Tibial nerve (tissue), 4 donors: ENCODE measurements at places on chromosomes 4 and X. TPM values are rescaled to one million over a fixed set of nuclear protein-coding genes. Genes with fewer than 3 reads are reported as not detected.

XK gene
- total RNA-seq, result 0.21 TPM

XKRX gene
- total RNA-seq, result not detected

- no peaks in the 10 kb centered on the region for H3K36me3 ChIP-seq
- no peak overlapping the region for H3K4me3 ChIP-seq
- no peak for DNase-seq
- H3K4me1 ChIP-seq, result no peaks in the 10 kb centered on the region
- H3K27ac ChIP-seq, result peak overlapping the region; percentile 73
- H3K27me3 ChIP-seq, result no peaks in the 10 kb centered on the region
These were observed 77.0 kb upstream of the STOX2 start for GRCh38 chr4:183828125-183828524.

DNA sequence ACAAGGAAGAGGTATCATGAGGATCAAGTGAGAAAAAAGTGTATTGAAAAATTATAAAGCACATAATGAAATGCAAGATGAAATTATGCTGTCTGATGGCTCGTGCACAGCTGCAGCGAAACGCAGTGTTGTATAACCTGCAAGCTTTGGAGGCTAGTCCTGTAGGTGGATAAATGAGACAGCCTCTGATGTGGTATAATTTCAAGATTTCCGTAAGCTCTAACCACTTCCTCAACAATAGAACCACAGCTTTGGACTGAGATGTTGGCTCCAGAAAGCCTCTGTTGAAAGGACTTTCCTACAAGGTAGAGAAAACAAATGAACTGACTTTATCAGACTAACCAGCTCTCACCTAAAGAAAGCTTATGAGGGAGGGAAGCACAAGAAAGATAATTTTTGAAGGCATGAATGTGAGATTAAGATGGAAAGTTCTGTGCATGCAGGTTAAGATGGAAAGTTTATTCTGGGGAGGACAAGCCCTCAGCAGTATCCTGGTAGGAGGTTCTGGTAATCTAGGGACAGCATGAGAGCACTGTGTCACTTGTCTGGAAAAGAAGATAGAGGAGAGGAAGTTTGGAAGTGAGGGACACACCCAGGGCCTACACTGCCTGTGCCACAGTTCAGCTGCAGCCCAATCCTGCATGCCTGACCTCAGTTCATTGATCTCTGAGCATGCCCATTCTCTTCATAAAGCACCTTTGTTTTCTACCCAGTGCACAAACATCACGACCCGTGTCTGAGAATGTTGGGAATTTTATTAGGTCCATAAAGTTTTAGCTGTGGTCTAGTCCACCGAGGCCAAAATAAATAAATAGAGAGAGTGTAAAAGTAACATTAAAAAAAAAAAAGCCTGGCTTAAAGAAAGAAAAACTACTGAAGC is 161.5 kb upstream of the SFRP2 start:
- H3K4me3 ChIP-seq, result no peak overlapping the region
- no peaks in the 10 kb centered on the region for H3K36me3 ChIP-seq
- no peaks in the 10 kb centered on the region for H3K4me1 ChIP-seq
- H3K27ac ChIP-seq, result no peak overlapping the region
- no peaks in the 10 kb centered on the region for H3K27me3 ChIP-seq

DNA sequence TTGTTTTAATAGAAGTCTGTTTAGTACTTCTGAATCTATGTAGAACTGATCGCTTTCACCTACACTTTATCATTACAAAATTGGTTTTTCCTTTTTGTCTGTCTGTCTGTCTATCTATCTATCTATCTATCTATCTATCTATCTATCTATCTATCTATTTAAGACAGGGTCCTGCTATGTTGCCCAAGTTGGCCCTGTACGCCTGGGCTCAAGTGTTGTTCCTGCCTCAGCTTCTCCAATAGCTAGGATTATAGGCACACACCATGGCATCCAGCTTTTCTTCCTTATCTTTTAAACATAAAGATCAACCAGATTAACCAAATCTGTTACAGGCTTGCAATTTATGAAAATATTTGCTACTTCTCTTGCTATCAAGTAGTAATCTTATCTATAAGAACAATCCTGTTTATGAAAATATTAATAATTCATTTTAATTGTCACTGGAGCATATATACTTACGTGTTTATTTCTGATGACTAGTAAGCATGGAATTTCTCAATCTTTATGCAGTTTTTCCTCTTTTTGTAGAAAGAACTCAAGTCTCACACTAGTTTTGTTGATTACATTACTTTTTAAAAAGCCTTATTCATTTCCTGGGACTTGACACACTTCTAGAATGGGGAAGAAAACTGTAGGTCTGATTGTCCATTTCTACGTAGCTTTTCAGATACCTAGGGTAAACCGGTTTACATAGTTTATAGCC is 24.5 kb downstream of the KIAA0232 start:
- H3K4me1 ChIP-seq, result peaks cover 6% of the 10 kb centered on the region
- DNase-seq, result no peak
- no peaks in the 10 kb centered on the region for H3K36me3 ChIP-seq
- no peak overlapping the region for H3K4me3 ChIP-seq
- H3K27me3 ChIP-seq, result no peaks in the 10 kb centered on the region

DNA sequence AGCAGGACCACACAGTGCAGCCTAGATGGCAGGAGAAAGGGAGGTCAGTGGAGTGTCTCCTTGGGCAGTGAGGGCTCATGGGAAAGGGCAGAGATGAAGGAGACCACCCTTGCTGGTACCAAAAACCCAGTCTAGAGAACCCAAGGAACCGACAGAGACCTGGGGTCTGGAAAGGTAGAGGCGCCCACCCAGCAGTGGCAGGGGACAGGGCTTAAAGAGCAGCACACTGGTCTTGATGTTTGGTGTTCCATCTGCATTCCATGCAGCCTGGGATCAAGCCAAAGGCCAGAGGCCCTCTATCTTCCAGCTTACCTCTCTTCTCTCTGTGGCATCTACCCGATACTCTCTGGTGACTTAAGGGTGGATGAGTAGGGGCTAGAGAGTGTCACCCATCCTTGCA is 127.5 kb downstream of the PJA1 start:
- H3K36me3 ChIP-seq, result no peaks in the 10 kb centered on the region
- H3K4me1 ChIP-seq, result no peaks in the 10 kb centered on the region
- H3K27ac ChIP-seq, result no peak overlapping the region
- no peak for DNase-seq

GRCh38 chr4:44674471-44674870 is 3.7 kb upstream of the GUF1 start:
- peaks cover 4% of the 10 kb centered on the region for H3K4me1 ChIP-seq
- no peaks in the 10 kb centered on the region for H3K27me3 ChIP-seq
- H3K36me3 ChIP-seq, result no peaks in the 10 kb centered on the region
- no peak for DNase-seq
- no peak overlapping the region for H3K4me3 ChIP-seq

MUC7 gene
- total RNA-seq, result not detected

DNA sequence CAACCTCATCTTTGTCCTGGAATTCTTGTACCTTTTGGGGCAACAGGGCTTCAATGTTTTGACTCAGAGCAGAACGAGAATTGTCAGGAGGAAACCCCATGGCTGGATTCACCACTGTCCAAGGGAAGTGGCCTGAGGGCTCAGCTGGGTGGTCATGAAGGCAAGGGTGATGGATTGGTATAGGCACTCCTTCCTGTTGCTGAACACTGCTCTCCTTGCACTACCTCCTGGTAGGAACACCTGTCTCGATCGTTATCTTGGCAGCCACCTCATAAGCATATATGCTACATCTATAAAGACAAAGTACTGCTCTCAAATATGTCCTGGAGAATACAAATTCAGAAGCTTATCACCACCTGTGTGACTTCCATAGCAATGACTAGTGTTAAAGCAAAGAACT is 79.8 kb downstream of the CCNG2 start:
- H3K27ac ChIP-seq, result no peak overlapping the region
- DNase-seq, result no peak
- peaks cover 6% of the 10 kb centered on the region for H3K27me3 ChIP-seq
- H3K36me3 ChIP-seq, result no peaks in the 10 kb centered on the region

PPID gene
- total RNA-seq, result 12.0 TPM

STX18 gene
- 16.5 TPM for total RNA-seq

DNA sequence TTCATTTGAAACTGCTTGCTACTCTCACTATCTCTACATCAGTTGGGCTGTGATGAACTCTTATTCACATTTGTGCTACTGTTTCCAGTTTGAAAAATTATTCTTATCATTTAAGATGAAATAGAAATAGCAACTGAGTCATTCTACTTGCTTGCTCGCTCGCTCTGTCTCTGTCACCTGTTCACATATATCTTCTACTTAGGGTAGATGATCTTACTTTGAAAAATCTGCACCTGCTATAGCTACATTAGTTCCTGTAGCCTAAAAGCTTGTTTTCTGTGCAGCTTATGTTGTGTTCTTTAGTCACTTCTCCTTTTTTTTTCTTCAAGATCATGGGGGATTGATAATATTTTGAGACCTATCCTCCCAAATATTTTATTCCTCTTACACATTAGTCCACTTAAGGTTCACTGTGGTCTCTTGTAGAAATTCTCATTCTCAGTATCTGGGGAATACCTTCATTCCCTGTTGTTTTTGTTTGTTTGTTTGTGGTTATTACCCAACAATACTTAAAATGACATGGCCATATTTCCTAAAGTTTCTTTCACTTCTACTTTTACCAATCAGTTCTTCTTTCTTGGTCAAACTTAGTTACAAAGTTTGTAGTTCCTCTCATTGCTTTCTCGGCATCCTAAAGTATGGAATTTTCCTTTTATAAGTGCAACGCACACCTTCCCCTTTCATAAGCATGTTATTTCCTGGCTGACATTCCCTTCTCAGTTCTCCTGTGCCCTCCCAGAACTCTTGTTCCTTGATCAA is 36.5 kb downstream of the CLCN5 start:
- no peaks in the 10 kb centered on the region for H3K4me1 ChIP-seq
- H3K4me3 ChIP-seq, result no peak overlapping the region
- no peak overlapping the region for H3K27ac ChIP-seq
- DNase-seq, result no peak
- H3K27me3 ChIP-seq, result no peaks in the 10 kb centered on the region

TMEM144 gene
- 9.9 TPM for total RNA-seq

DNA sequence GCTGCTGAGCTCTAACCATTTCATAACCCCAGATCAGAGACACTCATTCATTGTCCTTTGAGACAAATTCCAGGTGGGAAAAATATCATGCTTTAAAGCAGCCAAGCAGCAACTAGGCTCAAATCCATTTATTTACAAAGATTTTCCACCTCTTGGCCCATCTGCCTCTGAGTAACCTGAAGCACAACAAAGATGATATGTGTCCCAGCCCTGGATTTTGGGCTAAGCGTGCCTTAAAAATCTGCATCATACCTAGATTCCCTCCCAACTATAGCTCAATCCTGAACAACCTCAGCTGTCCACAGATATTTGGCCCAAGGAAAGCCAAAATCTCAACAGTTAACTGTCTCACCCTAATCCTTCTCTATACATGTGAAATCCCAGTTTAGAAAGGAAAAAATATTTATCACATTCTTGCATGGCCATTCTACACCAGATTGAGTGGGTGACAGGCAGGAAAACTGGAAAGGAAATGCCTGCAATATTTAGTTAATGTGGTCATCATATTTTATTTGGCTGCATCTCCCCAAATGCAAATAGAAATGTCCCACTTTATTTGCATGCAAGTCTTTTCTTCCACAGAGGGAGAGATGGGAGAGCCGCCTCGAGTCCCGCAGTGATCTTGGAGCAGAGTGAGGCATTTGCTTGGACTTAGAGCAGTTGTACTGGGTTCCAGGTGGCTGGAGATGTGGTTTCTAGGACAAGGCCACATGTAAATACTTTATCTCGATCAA is 146.4 kb upstream of the EOLA2 start:
- H3K4me3 ChIP-seq, result no peak overlapping the region
- H3K27me3 ChIP-seq, result no peaks in the 10 kb centered on the region
- H3K36me3 ChIP-seq, result no peaks in the 10 kb centered on the region
- H3K27ac ChIP-seq, result no peak overlapping the region
- peaks cover 15% of the 10 kb centered on the region for H3K4me1 ChIP-seq

DNA sequence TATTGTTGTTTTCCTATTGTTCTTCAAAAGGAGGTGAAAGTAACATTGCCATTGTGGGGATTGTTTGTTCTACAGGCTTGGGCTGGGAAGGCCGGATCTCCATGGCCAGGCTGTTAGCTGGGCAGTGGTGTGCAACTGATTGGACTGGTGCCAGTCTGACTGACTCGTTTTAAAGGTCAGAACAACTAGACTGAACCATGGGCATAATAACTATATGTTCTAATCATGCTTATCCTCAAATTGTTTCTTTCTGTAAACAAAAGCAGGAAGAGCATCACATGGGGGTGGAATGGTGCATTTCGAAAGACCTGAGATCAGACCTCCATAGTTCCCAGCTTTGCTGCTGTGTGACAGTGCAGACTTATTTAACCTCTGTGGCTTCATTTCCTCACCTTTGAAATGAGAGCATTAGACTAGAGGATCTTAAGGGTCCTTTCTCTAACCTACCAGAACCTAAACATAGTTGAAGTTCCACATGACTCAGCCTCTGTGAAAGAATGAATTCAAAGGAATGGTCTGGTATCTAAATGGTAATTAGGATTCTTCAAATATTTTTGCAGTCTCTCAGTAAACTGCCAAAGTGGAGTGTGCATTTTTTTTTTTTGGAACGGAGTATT is 66.7 kb upstream of the PGRMC2 start:
- DNase-seq, result peak; percentile 18
- no peak overlapping the region for H3K4me3 ChIP-seq
- H3K36me3 ChIP-seq, result no peaks in the 10 kb centered on the region
- no peaks in the 10 kb centered on the region for H3K4me1 ChIP-seq
- no peaks in the 10 kb centered on the region for H3K27me3 ChIP-seq

IL1RAPL1 gene
- total RNA-seq, result 9.3 TPM

DNA sequence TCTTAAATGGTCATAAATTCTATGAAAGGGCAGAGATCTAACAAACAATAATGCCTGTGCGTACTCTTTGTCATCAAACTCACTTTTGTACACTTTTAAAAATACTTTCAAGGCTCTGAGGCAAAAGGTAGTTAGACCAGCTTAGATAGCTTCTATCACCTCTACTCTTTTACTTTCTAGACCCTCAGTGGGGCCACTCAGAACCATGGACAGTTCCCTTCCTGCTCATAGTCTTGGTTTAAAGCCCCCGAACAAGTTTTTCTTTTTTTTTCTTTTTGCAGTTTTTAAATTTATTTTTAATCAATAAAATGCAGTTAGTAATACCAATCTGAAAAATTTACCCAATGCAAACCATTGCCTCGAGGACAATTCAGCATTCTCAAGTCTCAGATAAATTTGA is 460.5 kb upstream of the CNKSR2 start:
- no peaks in the 10 kb centered on the region for H3K27me3 ChIP-seq
- no peak overlapping the region for H3K27ac ChIP-seq
- DNase-seq, result no peak
- no peaks in the 10 kb centered on the region for H3K4me1 ChIP-seq

GRCh38 chr4:185384930-185385331 is 10.8 kb downstream of the LRP2BP start:
- DNase-seq, result no peak
- no peaks in the 10 kb centered on the region for H3K36me3 ChIP-seq
- H3K27ac ChIP-seq, result peak overlapping the region; percentile 58

DNA sequence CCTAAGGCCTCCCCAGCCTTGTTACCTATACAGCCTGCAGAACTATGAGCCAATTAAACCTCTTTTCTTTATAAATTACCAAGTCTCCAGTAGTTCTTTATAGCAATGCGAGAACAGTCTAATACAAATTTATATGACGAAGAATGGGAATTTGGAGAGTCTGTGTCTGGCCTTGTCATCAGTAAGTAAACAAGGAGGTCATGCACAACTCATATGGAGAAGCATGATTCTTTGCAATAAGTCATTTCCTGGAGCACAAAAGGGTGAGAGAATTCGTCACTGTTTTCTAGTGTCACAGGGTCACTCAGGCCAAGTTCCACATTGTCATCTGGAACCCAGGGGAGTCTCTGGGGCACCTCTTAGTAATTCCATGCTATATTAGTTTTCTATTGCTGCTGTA is 49.0 kb upstream of the HS6ST2 start:
- H3K4me1 ChIP-seq, result no peaks in the 10 kb centered on the region
- no peak overlapping the region for H3K27ac ChIP-seq
- no peak for DNase-seq
- no peaks in the 10 kb centered on the region for H3K36me3 ChIP-seq
- no peaks in the 10 kb centered on the region for H3K27me3 ChIP-seq
